ENCODE measurements at places on chromosomes 5 and 9.

- DNase-seq: no peak
Measured at GRCh38 chr5:56908942-56909293, 478 bp upstream of the SETD9 start.

DNA sequence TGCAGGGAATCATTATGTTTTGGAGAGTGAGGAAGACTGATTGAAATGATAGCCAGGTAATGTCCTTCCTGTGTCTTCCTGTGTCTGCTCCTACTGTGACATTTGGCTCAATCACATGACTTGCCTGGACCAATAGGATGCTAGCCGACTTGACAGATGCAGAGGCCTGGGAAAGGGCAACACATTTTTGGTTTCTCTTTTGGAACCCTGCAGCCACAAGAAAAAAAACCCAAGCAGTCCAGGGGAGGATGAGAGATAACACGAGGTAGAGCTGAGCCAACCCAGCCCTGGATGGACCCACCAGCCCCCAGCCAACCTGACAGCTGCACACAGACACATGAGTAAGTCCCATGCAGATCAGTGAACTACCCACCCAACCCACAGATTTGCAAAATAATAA is 256.1 kb upstream of the SMARCA2 start:
- no peak for DNase-seq

- DNase-seq: no peak
Measured at GRCh38 chr9:77829420-77829819, 181.3 kb upstream of the GNA14 start.

DNA sequence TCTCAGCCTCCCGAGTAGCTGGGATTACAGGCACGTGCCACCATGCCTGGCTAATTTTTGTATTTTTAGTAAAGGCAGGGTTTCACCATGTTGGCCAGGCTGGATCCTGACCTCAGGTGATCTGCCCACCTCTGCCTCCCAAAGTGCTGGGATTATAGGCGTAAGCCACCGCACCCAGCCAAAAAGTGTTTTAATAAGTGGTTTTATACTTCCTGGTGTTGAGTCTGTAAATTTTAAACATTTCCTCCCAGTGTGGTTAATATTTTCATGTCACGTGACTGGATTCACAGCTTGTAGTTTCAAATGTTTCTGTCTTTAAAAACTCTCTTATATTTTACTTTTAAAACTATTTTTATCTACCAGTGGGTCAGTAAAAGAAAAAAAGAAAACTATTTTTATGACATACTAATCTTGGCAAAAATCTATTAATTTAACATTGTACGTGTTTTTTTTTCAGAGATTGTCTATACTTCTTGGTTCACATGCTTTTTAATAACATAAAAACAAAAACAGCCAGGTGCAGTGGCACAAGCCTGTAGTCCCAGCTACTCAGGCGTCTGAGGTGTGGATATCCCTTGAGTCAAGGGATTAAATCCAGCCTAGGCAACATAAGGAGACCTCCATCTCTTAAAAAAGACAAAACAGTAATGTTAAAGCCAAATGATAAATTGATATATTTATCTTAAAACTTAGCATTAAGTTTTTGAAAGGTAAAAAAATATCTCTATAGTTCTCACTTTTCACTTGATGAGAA is 117.1 kb downstream of the DMXL1 start:
- no peak for DNase-seq

GRCh38 chr5:36502608-36503007 is 103.8 kb upstream of the SLC1A3 start:
- DNase-seq: no peak

- DNase-seq: no peak
Measured at GRCh38 chr5:112254303-112254702, 164.8 kb downstream of the EPB41L4A start.

DNA sequence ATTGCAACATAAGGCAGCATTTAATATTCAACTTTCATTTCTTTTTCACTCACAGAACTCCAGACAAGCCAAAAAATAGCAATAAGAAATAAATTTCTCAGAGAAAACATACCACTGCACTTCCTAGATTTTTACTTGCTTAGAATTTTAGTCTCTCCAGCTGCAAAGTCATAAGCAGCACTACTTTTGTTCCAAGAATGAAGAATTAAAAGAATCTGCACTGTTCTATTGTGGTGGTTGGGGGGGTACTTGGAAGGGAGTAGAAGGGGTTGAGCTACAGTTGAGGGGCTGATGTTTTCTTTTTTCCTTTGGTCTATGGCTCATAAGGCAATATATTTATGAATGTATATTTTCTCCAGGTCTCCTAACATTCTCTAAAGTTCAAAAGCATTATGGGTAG is 144.5 kb downstream of the KIAA0825 start:
- no peak for DNase-seq

GRCh38 chr5:55601204-55601618 is 66.4 kb upstream of the PLPP1 start:
- DNase-seq: no peak

DNA sequence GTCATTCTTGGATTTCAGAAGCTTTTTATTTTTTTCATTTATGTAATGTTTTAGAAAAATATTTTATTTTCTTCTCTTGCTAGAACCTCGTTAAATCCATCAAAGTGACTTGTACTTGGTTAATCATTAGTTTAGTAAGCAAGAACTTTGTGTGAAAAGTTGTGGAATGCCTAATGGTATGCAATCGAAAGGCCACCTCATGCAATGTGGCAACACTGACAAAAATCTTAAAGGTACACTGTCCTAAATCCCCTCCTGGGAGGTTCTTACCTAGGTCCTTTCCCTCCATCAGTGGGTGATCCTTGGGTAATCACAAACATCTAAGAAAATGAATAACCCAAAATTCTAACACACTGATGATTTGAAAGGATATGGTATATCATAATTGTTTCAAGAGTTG is 304.2 kb downstream of the DNAH5 start:
- no peak for DNase-seq

- DNase-seq: no peak
Measured at GRCh38 chr5:160628619-160628968, 206.9 kb downstream of the PTTG1 start.

- DNase-seq: no peak
Measured at GRCh38 chr5:78373231-78373630, 12.8 kb downstream of the SCAMP1 start.

GRCh38 chr5:97049175-97049574 is 93.2 kb downstream of the LIX1 start:
- DNase-seq: no peak

DNA sequence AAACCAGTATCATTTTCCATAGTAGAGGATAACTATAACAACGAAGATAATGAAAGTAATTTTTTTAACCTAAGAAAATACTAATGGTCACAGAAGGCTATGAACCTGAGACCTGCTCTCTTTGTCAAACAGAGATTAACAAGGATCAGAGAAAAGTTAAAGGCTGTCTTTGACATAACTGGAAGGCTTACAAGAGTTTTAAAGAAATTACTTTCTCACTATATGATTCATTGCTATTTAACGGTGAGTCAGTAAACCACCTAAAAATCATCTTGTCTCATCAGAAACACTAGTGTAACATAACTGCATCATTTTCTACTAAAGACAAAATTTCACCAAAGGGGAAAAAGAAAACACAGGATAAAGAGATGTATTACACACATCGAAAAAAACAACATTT is 19.3 kb downstream of the MLANA start:
- no peak for DNase-seq

GRCh38 chr5:141638771-141639170 is 2.0 kb downstream of the RELL2 start:
- no peak for DNase-seq

All from stimulated activated CD4-positive, alpha-beta T cell treated with anti-CD3 and anti-CD28 coated beads, Interleukin-1b, Interleukin-23, amount 100 ng/mL, for 1 hour (primary cell).